Effector CD4-positive, alpha-beta T cell (primary cell): ENCODE measurements at places on chromosomes 4 and X.

DNA sequence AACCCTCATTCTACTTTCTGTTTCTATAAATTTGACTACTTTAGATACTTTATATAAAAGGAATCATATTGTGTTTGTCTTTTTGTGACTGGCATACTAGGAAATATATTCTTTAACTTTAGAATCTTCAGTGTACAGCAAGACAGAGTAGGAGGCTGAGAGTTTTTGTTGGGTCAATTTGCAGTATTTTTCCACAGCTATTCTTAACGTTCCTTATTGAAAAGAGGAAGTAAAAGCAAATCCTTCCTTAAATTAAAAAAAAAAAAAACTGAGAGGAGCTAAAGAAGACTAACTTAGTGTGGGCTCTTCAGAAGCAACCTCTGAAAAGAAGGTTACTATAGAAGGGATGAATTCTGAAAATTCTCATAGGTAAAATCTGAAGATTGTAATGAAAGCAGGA lies 1194.6 kb downstream of the ADGRL3 start:
- no peak for DNase-seq

- no peak for DNase-seq
Measured at GRCh38 chr4:150439451-150439933, 142.5 kb upstream of the MAB21L2 start.

- no peak for DNase-seq
Measured at GRCh38 chrX:43805579-43805978, 76.7 kb downstream of the MAOB start.

GRCh38 chr4:93897559-93897958 lies 69.0 kb downstream of the ATOH1 start:
- no peak for DNase-seq

- DNase-seq = no peak
Measured at GRCh38 chrX:120463241-120463640, 5.9 kb downstream of the LAMP2 start.

GRCh38 chr4:125013891-125014290 lies 300.9 kb upstream of the FAT4 start:
- no peak for DNase-seq

GRCh38 chrX:42089031-42089430 lies 165.7 kb upstream of the CASK start:
- DNase-seq = no peak

DNA sequence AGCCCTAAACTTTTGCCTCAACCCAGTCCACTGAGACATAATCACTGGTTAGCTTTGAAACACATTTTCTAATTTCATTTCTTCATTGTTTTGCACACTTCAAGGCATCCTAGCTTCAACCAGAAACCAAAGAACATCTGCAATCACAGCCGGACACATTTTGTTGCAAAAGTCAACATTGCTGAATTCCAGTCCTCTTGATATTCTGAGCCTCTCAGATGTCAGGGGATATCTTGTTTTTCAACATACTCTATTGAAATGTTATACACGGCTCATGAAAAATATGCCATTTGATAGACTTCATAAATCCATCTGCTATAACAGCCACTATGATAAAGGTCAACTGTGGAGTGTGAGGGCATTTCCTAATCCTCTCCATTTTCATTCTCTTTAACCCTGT lies 241.6 kb upstream of the PUDP start:
- DNase-seq = no peak

DNA sequence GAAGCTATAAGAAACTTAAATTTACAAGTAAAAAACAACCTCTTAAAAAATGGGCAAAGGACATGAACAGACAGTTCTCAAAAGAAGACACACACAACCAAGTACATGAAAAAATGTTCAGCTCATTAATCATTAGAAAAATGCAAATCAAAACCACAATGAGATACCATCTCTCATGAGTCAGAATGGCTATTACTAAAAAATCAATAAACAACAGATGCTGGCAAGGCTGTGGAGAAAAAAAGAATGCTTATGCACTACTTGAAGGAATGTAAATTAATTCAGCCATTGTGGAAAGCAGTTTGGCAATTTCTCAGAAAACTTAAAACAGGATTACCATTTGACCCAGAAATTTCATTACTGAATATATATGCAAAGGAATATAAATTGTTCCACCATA lies 666.3 kb upstream of the GRIA3 start:
- no peak for DNase-seq

DNA sequence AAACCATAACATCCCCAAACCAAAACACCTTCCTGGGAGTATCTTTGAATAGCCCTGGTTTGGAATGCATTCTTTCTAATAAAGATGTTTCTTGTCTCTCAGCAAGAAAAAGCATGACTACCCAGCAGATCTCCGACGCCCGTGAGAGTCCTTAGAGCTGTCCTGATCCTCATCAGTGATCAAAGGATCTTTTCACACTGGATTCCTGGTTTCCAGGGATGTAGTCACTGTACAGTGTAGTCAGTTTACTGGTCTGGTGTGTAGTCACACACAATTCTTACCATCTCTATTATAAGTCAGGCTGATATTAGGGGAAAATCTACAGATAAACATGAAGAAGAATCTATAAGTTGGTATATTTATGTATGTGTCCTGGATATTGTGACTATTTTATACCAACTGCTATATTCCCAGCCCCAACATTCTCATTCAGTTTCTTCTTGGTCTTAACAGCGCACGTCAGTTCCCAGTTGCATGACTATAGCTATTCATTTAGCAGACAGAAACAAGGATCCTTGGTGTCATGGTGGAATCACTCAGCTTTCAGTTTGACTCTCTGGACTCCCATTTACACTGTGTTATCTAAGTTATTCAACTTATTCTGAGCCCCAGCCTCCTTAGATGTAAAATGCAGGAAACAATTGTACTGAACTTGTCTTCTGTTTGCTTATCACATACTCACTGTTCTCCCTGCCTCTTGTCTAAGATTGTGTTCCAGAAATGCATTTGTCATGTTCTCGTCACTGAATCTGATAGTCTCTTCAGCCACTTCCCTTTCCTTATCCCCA lies 68.3 kb downstream of the SLIT2 start:
- no peak for DNase-seq

DNA sequence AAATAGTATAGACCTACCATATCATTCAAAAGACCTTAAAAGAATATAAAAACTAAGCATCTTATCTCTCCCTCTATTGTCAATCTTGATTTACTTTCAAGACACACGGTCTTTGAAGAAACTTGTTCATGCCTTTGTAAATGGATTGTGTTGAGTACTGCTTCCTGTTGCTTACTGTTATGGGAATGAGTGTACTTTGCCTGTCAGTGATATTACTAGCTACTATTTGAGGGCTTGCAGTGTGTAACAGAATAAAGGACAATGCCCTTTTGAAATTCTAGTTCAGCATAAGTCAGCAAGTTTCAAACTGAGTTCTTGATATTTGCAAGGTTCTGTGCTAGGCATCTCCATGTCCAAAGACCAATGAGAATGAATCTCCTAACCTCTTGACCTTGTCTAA lies 36.0 kb downstream of the CDKL5 start:
- no peak for DNase-seq

GRCh38 chrX:125439194-125439849 lies 119.7 kb downstream of the TEX13C start:
- no peak for DNase-seq
